ENCODE measurements at places on chromosomes 2 and 18.
A peak's percentile ranks its signal among the peaks of the same experiment; 100 is the strongest.

DNA sequence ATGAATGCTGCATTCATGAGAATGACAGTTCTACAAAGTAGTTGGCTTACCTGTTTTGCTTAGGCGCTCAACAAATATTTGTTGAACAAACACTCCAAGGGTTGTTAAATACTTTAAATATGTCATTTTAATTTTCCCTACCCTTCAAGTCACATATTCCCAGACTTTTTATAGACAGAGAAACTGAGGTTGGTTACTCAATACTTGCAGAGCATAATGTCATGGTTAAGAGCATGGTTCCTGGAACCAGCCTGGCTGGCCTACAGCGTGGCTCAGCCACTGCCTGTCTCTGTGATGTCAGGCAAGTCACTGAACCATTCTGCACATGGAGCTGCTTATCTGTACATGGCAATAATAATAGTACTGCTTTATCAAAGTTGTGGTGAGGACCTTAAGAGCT lies 120.0 kb upstream of the STK17B start:
- DNase-seq, result no peak

- no peak for DNase-seq
Observed at GRCh38 chr2:47509821-47510385, 106.9 kb downstream of the MSH2 start.

GRCh38 chr2:55049043-55049820 lies 1.0 kb downstream of the RTN4 start:
- peak; percentile 25 for DNase-seq

- no peak for DNase-seq
Observed at GRCh38 chr2:164757934-164758695, 83.5 kb downstream of the COBLL1 start.

DNA sequence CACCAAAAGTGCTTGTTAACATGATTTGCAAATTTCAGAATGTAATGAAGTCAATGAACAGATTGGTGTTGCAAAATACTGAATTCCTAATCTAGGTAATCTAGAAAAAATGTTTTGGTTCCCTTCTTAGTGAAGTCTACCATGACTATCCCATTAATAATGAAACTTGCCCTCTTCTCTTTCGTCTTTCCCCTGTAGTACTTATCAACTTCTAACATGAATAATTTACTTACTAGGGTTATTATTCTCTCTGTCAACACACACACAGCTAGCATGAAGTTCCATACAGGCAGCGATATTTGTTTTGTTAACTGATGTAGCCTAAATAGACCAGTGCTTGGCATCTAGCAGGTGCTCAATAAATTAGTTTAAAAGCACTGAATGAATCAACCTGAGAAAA lies 160.2 kb downstream of the NCK2 start:
- no peak for DNase-seq

GRCh38 chr2:10123281-10123680 lies 742 bp downstream of the RRM2 start:
- no peak for DNase-seq

DNA sequence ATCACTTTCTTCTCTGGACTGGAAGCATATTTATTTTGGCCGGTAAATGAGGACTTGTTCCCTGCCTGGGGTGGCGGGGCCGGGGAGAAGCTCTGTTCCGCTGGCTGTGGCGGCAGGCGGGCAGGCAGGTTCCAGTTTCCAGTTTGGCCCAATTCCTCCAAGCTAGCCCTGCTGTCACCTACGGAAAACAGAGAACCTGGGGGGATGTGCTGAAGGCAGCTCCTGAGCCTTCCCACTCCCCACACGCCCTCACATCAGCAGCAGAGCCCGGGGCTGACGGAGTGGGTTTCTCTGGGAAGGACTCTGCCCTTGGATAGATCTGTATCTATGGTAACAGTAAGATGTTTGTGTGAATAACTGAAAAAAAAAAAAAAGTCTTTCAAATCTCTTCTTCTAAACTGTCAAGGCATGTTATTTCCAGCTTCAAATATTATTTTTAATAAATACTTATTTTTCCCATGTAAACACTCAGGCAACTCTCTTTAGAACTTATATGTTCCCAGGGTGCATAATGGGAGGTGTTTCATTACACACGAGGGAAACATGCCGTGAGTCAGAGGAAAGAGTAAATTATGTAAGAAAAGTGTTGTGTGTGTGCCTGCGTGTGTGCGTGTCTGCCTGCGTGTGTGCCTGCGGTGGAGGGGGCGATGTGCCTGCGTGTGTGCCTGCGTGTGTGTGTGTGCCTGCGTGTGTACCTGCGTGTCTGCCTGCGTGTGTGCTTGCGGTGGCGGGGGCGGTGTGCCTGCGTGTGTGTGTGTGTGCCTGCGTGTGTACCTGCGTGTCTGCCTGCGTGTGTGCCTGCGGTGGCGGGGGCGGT lies 116.1 kb upstream of the ZNF516 start:
- DNase-seq, result no peak

DNA sequence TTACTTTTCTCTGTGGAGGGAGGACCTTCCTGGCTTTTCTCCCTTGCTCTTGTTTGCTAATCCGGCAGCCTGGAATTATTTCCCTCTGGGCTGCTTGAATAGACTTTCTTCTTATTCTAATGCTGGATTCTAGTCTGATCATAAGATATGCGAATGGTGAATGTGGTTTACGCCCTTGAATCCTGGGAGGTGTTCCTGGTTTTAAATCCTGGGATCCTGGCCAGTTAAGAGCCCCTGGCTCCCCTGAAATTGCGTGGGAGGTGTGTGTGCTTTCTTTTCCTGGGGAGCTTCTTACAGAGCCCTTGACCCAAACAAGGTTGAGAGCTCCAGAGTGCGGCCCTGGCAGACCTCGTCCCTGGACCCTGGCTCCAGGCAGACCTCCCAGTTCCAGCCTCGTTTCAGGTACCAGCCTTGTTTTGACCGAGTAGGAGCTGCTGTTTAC lies 2.8 kb downstream of the SH3BP4 start:
- DNase-seq, result no peak

- no peak for DNase-seq
Observed at GRCh38 chr2:161044921-161045320, 115.3 kb upstream of the TANK start.

- DNase-seq, result no peak
Observed at GRCh38 chr2:17713291-17713690, 40.3 kb downstream of the SMC6 start.

- DNase-seq, result no peak
Observed at GRCh38 chr2:220703279-220703678, 868.8 kb downstream of the EPHA4 start.

DNA sequence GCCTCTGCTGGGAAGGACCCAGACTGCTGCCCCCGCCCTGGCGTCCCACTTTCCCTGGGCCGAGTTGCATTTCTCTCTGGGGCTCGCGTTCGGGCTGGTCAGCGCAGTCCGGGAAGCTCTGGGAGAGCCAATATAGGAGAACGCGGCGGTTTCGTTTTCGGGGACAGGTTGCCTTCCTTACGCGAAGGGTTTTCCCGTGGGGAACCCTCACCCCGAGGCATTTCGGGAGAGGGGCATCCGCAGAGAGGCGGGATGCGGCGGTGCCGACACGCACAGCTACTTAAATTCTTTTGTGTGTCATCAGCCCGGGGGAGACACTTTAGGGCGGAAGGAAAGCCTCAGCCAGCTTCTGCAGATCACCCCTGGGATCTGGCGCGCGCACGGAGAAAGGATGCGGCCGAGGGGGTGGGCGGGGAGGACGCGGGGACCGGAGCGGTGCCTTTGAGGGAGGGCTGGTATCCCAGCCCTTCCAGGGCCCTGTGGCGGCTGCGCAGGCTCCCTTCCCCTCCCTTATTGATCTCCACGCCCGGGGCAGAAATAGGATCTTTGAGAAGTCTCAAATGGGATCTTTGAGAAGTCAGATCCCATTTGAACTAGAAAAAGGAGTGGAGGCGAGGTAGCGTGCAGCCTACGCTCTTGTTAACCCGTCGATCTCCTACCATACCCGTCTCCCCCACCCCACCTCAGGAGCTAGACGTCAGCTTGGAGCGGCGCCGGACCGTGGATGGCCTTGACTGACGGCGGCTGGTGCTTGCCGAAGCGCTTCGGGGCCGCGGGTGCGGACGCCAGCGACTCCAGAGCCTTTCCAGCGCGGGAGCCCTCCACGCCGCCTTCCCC lies 1.2 kb downstream of the GATA6 start:
- DNase-seq, result no peak

- DNase-seq, result no peak
Observed at GRCh38 chr2:11665510-11666362, 4.3 kb downstream of the NTSR2 start.

- no peak for DNase-seq
Observed at GRCh38 chr2:190303647-190304046, 16.0 kb downstream of the HIBCH start.

Measured in stimulated activated CD8-positive, alpha-beta memory T cell treated with anti-CD3 and anti-CD28 coated beads, Interleukin-15, amount 100 ng/mL, for 24 hours (primary cell).